ENCODE measurements at places on chromosomes 3 and 15.
A peak's percentile ranks its signal among the peaks of the same experiment; 100 is the strongest.

DNA sequence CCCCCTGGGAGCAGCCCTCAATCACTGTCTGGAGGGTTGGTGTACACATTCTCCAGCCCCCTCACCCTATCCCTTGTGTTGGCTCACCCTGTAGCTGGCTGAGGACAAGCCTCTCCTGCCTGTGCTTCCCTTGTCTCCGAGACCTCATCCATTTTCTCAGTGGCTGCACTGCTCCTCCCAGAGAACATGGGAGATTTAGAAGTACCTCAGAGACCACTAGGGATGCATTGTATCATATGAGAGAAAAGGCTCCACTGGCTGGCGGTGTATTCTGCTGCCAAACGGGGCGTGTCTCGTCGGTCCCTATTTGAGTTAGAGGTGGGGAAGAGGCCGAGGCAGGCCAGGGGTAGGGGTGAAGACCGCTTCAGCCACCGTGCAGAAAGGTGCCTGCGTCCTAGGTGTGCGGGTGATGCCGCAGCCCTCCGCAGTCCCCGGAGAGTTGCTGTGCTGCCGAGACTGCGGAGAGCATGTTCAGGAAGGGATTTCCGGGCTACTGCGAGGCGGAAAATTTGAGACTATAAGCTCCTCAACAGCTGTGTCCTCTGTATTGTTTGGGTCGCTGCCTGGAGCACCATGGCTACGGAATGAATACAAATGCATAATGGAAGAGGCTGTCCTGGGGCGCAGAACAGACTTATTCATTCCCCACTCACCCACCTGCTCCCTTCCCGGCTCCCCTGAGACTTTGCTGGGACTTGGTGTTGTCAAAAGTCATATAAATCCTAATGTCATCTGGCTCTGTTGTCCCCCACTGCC is 43.8 kb downstream of the SPSB4 start:
- DNase-seq: peak; percentile 72

GRCh38 chr15:100186960-100187359 is 154.8 kb downstream of the ADAMTS17 start:
- no peak for DNase-seq

DNA sequence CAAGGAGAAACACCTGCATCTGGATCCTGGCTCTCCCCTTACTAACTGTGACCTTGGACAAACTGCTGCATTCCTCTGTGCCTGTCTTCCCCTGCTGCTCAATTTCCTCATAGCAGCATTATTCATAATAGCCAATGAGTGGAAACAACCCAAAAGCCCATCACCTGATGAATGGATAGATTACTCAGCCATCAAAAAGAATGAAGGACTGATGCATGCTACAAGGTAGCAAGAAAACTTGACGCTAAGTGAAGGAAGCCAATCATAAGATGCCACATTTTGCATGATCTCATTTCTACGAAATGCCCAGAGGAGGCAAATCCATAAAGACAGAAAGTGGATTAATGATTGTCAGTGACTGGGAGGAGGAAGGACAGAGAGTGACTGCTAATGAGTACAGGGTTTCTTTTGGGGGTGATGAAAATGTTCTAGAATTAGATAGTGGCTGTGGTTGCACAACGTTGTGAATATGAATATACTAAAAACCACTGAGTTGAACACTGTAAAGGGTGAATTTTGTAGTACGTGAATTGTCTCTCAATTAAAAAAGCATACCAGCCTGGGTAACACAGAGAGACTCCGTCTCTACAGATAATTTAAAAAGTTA is 11.2 kb downstream of the IGDCC4 start:
- no peak for DNase-seq

- DNase-seq: no peak
These were observed 405.8 kb upstream of the ADAMTS9 start for GRCh38 chr3:65093641-65094040.

- no peak for DNase-seq
These were observed 120.4 kb upstream of the P2RY1 start for GRCh38 chr3:152714507-152714906.

DNA sequence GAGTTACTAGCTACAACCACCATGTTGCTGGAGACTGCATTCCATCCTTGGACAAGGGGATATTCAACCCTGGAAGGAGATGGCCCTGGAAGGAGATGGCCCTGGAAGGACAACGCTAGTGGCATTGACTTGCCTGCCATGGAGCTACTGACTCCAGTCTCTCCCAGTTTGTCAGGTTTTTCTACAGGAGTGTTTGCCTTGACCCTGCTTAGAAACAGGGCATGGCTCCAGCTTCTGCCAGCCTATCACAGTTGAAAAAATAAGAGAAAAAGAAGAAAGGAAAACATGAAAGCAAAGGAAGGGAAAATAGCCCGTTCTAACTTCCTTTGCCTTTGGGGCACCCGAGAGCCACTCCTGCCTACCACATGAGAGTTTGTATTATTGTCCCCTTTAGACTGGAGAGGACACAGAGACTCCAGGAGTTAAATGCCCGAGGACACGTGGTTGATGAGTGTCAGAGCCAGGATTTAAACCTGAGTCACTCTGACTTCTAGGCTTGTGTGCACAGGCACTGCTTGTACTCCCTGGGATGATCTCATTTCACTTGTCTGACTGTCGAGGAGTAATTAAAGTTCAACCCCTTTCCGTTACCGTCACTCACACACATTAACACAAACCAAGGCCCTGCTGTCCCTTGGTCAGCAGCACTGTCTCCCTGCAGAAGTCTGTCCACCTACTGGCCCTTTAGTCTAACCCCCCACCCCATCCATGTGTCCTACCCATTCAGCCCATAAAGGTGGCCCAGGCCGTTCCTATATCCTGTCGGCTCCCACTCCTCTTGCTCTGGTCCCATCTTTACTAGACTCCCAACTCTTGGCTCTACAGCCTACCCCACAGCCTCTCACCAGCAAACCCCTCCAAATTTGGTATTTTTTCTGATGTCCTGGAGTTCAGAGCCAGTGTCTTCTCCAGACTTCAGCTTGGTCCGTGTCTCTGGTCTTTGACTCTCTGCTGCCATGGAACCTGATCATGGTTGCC is 46.1 kb downstream of the C2CD4A start:
- DNase-seq: no peak

- no peak for DNase-seq
These were observed 396.7 kb upstream of the PDZRN3 start for GRCh38 chr3:74021449-74021848.

- peak; percentile 38 for DNase-seq
These were observed 129.3 kb downstream of the EEFSEC start for GRCh38 chr3:128282380-128283196.

DNA sequence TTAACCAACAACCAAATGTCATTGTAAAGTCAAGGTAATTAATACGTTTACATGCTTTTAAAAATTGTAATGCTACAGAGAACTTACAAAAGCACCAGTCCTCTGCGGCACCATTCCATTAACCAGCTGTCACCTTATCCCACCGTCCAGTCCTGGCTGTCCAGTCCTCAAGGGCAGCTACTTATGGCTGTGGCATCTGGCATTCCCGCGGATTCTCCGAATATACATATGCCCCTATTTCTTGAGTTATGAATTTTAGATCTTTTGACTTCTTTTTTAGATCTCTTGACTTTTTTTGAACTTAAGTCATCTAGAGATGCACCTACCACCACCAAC is 382 bp upstream of the POMGNT2 start:
- no peak for DNase-seq

DNA sequence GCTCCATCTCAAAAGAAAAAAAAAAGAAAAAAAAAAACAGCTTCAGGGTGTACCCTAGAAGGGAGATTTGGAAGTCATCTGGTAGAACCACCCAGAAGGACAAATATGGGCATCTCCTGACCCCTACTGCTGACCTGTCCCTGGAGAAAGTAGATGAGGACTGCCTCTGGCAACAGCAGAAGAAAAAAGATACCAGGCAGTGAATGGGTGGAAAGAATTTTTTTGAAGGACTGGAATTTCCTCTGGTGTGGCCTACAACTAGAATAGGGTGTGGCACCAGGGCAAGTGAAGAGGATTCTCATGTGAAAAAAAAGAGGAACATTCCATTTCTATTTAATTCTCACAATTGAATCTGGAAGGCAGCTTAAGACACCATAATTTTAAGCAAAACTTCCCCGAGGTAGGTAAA is 3.1 kb downstream of the ANXA2 start:
- no peak for DNase-seq

DNA sequence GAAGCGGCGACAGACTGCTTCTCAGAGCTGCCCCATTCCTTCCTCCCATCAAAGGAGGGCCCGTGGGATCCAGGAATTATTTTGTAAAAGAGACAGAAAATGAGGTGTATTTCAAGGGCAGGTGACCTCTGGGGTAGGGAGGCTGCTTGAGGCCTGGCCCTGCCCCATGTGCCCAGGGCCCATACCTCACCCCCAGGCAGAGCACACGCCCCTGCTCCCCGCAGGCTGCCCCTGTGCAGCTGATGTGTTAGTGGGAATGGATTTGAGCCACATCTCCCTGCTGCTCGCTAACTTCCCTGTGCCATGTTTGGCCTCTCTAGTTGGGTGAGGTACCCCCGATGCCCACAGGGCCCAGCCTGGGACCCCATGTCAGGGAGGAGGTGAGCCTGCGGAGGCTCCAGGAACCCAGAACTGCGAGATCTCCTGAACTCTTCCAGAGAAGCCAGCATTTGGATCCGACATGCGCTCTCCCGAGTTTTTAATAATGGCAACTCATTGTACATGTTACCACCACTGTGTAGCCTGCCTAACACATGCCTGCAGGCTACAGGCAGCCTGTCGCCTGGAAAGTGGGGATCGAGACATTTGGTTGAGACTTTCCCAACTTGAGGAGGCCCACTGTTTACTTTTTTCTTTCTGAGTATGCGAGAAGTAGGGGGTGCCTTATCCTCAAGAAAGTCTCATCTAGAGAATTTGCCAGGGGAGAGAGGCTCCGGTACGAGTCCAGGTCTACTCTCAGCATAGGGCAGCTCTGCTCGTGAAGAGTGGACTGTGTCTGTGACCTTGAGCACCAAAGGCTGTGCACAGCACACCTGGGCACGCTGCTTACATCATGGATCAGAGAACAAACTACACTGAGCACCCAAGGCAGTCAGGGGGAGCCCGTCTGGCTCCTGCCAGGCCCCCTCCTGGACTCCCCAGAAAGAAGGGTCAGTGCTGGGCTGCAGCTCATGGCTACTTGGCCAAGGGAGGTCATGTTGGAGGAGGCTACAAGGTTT is 36.1 kb downstream of the PCSK6 start:
- DNase-seq: no peak

DNA sequence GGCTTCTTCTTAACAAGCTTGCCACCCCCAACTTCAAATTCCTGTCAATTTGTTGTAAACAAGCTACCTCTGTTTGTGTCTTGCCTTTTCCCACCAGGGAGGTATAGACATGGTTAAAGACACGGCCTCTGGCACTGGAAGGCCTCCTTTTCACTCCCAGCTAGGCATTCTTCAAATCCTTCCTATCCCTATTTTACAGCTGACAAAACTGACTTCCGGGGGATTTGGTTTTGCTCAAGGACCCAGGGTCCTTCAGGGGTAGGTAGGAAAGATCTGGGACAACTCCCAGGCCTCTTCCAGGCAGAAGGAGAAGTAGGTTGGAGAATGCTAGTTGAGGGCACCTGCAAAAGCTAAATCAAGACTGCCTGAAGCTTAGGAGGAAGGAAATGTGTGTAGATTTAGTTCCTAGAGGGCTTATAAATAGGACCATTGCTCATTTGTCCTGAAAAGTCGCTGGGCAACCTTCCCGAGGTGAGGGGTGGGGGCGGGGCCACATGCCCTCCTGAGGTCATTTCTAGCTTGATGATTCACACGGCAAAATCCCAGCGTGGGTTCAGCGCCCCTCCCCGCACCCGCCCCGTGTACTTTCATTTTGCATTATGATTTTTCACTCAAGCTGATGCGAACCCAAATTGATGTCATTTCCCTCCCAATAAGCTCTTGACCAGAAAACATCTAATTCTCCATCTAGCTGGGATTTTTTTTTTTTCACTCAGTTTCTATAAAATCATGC is 365.5 kb downstream of the SHQ1 start:
- no peak for DNase-seq

GRCh38 chr3:160588023-160588422 is 22.7 kb upstream of the KPNA4 start:
- no peak for DNase-seq

DNA sequence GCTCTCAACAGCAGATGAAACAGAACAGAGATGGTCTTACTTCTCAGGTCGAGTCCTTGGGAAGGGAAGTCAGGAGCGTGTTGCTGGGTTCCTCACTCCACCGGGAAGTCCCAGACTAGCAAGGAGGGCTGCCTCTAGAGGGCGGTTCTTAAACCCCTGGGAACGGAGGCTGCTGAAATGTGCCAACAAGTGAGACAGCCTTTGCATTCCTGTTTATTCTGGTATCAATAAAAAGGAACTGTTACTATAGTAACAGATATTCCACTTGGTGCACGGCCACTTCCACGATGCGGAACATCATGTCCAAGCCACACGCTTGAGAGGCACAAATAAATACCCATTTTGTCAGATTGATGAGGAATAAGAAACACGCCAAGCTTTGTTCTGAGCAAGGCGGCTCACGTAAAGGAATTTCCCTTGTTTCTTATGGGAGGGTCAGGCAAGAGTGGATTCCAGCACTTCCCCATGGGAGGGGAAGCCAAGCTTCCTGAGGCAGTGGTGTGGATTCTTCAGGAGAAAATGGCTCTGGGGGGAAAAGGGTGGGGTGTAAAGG is at the start of gene FAM107A:
Gene FAM107A (minus strand): TSS at position 123 of the 553 bp plus-strand sequence. CDS start 7,531 bp downstream, outside the sequence.
- no peak for DNase-seq

- no peak for DNase-seq
These were observed 91.3 kb upstream of the SLC25A36 start for GRCh38 chr3:140850210-140850955.

GRCh38 chr3:14150491-14151230 is 25.8 kb downstream of the TMEM43 start:
- DNase-seq: no peak

- no peak for DNase-seq
These were observed 43.1 kb downstream of the COL8A1 start for GRCh38 chr3:99681512-99681911.

DNA sequence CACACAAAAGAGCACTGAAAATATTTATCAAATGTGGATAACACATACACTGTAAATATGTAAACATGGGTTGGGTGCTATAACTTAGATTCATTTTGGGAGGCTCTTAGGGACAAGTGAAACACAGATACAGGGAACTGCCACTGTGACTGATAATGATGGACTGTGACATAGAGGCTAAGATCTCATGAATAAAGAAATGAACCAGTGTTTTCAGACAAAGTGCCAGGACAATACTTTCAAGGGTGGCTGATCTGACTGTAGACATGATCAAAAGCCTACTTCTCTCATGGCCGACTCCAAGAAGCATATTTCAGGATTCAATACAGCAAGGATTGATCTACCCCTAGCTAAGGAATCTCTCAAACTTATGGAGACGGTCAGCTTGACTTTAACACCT is 353.8 kb downstream of the FGF12 start:
- DNase-seq: no peak
